ENCODE measurements at places on chromosomes 5 and 9.

DNA sequence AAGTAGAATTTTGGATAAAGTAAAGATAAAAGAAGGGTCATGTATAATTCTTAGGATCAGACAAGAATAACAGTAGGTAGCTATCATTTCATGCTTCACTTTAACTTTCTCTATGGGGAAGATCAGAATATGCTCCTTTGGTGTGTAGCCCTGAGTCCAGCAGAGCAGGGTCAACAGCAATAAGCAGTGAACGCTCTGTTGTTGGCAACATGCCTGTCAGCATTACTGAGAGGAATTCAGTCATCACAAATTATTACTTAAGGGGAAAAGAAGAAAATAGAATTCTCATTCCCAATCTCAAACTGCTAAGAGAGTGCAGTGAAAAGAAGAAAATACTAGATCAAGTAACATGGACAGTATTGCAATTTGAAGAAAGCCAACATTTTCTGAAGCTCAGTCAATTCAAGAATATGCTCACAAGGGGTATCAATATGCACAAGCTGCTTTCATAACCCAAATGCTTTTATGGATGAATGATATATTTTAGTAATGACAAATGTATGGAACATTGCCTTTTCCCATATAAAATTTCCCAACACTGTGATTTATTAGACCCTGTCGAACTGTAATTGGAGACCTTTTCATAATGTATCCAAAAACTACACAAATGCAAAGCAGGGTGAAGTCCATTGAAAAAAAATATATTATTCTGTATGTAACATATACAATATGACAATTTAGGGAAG, 1359.4 kb downstream of the EFNA5 start:
- no peak overlapping the region for H3K4me3 ChIP-seq
- DNase-seq: no peak
- H3K36me3 ChIP-seq: no peaks in the 10 kb centered on the region
- peaks cover 7% of the 10 kb centered on the region for H3K4me1 ChIP-seq
- H3K27me3 ChIP-seq: no peaks in the 10 kb centered on the region

- no peak overlapping the region for H3K27ac ChIP-seq
- no peaks in the 10 kb centered on the region for H3K36me3 ChIP-seq
- no peak overlapping the region for H3K4me3 ChIP-seq
Observed at GRCh38 chr5:150918613-150919012, 13.8 kb upstream of the ZNF300 start.

DNA sequence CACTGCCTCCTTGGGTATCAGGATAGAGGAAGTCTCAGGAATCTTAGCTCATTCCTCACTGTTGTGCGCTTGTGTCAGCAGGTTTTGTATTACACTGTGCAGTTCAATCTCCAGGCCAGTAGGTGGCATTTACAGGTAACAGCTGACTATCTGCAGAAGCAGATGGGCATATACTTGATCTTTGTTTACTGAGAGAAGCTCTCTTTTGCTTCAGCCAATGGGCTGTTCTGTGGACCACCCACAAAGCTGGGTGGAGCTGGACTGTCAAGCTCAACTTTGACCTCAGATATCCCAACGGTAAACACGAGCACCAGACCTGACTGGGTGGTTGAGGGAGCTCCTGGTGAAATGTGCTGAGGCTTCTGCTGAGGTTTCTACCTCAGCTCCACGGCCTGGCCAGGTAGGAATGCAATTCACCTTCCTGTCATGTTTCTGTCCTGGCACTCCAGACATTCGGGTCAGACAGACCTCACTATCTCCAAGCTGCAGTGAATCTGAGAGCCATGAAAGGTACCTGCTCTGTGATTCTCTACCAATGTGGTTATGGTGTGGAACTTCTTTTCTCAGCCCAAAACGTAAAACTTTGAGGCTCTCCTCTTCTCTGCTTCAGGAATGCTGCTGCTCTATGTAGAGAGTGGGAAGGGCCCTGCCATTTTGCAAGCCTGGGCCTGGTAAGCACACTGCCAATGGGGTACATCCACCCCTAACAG, 167.9 kb upstream of the ACTBL2 start:
- no peak for DNase-seq
- no peak overlapping the region for H3K27ac ChIP-seq
- no peak overlapping the region for H3K4me3 ChIP-seq
- no peaks in the 10 kb centered on the region for H3K4me1 ChIP-seq
- H3K36me3 ChIP-seq: no peaks in the 10 kb centered on the region

- no peak overlapping the region for H3K4me3 ChIP-seq
- no peak overlapping the region for H3K27ac ChIP-seq
- peaks cover 3% of the 10 kb centered on the region for H3K27me3 ChIP-seq
- H3K36me3 ChIP-seq: no peaks in the 10 kb centered on the region
Observed at GRCh38 chr9:127233550-127233949, 31.0 kb upstream of the GARNL3 start.

GRCh38 chr5:149799119-149799623, 69.1 kb downstream of the PPARGC1B start:
- peak overlapping the region; percentile 75 for H3K27ac ChIP-seq
- DNase-seq: no peak
- H3K36me3 ChIP-seq: no peaks in the 10 kb centered on the region
- H3K4me1 ChIP-seq: peaks cover 57% of the 10 kb centered on the region
- no peak overlapping the region for H3K4me3 ChIP-seq

GRCh38 chr5:179427676-179428056, 82.4 kb upstream of the ADAMTS2 start:
- no peak overlapping the region for H3K4me3 ChIP-seq
- no peaks in the 10 kb centered on the region for H3K4me1 ChIP-seq
- H3K36me3 ChIP-seq: no peaks in the 10 kb centered on the region
- H3K27me3 ChIP-seq: no peaks in the 10 kb centered on the region
